GM18507 (cell line): ENCODE measurements at places on chromosomes 7 and 10.

GRCh38 chr7:44046321-44047061 is 2.0 kb downstream of the DBNL start:
- no peak for DNase-seq

GRCh38 chr10:25501912-25502311 is 327.1 kb downstream of the GPR158 start:
- no peak for DNase-seq

DNA sequence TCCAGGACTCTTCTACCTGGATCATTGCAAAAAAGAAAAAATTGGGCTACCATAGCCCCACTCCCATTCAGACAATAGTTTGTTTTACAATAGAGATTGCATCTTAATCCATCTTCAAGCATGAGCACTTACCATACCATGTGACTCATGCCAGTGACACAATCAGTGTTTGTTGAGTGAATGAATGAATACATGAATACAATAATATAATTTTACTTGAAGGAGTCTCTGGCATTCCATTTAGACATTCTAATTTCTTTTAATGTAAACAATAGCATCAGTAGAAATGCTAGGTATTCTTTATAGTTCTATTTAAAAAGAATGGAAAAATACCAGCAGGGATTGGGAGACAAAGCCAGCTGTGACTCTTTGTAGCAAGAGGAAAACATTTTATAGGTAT is 141.6 kb upstream of the AKR1E2 start:
- DNase-seq, result no peak

DNA sequence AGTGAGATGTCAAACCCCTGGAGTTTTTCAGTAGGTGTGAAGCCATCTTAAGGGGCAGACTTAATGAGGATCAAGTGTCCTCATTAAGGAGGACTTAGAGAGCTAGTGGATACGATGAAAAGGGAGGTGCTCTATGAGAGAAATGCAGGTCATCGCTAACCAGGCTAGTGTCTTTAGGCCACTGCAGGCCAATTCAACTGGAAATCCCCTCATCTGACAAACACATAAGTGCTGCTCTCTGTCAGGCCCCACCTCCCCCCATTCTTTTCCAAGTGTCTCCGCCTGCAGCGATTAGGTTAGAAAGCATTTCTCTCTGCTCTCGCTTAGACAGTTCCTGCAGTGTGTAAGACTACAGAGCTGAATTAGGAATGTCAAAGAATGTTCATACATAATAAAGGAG is 33.7 kb downstream of the RBM28 start:
- no peak for DNase-seq
